Activated naive CD4-positive, alpha-beta T cell treated with anti-CD3 and anti-CD28 coated beads, Interleukin-2, amount 50 U/mL, for 72 hours (primary cell): ENCODE measurements at places on chromosomes 12 and 14. TPM values are rescaled to one million over a fixed set of nuclear protein-coding genes. Genes with fewer than 3 reads are reported as not detected.

ERBB3 gene
- 0.25 TPM for total RNA-seq

CLMN gene
- 6.9 TPM for total RNA-seq

ZFP36L1 gene
- total RNA-seq, result 73.4 TPM

CLEC4C gene
- not detected for total RNA-seq

DNA sequence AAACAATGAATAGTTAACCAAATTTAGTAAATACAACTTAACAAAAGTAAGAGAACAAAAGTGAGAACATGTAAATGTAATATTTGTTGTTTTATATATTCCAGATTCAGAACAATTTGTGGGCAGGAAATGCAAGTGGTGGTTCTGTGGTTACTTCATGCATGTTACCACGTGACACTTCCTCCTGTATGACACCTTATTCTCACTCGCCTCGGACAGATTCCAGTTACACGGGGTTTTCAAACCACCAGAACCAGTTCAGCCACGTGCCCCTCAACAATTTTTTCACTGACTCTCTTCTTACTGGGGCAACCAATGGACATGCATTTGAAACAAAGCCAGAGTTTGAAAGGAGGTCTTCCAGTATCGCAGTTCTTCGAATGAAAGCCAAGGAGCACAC lies 21.0 kb downstream of the ALX1 start:
- DNase-seq, result no peak

DNA sequence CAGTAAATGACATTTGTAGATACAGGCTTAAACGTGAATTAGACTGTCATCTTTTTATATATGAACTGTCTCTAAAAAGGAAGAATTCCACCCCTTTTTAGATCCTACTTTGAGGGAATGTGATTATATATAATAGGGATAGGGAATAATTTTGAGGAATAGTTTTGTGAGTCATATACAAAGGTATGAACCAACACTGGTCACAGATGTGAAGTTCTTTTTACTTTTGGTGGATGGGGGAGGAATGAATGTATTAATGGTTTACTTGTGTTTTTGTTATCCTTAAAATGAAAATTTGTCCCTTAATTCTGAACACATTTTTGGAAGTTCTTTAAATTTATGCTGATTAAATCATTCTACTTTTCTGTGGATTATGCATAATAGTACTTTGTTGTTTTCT lies 30.4 kb downstream of the FRS2 start:
- DNase-seq, result no peak

DLK1 gene
- not detected for total RNA-seq

GRCh38 chr14:42929806-42930480 lies 1323.3 kb downstream of the LRFN5 start:
- DNase-seq, result no peak

IL22 gene
- 8.4 TPM for total RNA-seq

- no peak for DNase-seq
Observed at GRCh38 chr14:91606851-91607250, 96.7 kb upstream of the PPP4R3A start.

DNA sequence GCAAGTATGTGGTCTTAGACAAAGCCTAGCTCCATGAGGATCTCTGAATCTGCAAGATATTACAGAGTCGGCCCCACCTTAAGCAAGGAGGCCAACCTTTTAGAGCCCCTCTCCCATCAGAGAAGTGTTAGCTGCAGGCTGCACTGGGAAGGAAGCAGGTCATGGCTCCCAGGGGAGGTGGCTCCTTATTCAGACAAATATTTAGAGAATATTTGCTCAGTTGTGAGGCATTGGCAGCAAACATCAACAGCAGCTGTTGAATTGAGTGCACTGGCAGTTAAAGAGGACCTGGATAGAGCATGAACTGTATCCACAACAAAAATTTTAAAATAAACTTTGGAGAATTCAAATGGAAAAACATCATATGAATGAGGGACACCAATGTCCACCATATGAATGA lies 44.7 kb downstream of the FSCB start:
- DNase-seq, result no peak

DNA sequence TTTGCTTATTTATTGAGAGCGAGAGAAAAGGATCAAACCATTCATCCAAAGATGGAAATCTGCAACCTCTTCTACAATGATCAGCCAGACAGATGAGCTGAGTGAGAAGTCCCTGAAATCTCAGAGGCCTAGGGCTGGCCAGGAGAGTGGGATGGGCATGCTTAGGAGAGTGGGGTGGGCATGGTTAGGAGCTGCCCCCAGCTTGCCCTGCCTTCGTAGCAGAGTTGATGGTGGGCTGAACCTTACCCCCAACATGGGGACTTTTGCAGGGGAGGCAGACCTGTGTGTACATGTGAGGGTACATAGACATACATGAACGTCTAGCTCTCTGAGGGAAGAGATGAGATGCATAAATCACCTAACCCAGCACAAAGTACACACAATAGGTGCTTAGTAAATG lies 95.7 kb upstream of the ESRRB start:
- no peak for DNase-seq

TRIM9 gene
- total RNA-seq, result 3.1 TPM

DNA sequence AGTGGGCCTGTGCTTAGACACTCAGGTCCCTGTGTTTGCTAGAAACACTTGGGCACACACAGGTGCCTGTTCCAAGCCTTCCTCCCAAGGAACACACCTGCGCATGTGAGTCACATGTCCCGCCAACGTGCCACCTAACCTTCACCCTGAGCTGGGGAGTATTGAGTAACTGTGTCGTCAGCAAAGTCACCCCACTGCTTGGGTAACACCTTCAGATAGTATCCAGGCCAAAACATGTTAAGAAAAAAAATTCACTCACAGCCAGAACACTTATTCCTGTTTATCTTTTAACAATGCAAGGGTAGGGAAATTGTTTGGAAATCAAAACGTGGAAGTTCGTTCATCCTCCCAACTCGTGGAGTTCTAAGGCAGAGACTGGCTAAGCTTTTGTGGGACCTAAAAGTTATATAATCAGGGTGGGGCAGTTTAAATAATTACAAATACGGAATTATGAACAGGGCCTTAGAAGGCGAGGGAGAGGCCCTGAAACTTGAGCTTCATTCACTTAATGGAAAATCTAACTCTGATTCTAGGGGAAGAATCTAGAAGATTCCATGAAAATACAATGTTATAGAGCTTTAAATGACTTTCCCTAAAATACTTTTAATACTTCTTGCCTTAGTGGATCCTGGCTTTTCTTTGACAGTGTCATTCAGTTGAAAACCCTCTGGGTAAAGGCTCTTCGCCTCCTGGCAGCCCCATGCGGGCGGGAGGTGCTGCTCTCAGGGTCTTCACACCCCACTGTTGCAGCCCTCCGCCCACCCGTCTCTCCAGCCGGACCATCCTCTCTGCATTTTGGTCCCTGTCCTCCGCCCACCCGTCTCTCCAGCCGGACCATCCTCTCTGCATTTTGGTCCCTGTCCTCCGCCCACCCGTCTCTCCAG lies 30.3 kb upstream of the ADIPOR2 start:
- DNase-seq, result no peak

GRCh38 chr12:62886796-62887195 lies 48.2 kb downstream of the PPM1H start:
- no peak for DNase-seq

TRPV4 gene
- not detected for total RNA-seq

DNA sequence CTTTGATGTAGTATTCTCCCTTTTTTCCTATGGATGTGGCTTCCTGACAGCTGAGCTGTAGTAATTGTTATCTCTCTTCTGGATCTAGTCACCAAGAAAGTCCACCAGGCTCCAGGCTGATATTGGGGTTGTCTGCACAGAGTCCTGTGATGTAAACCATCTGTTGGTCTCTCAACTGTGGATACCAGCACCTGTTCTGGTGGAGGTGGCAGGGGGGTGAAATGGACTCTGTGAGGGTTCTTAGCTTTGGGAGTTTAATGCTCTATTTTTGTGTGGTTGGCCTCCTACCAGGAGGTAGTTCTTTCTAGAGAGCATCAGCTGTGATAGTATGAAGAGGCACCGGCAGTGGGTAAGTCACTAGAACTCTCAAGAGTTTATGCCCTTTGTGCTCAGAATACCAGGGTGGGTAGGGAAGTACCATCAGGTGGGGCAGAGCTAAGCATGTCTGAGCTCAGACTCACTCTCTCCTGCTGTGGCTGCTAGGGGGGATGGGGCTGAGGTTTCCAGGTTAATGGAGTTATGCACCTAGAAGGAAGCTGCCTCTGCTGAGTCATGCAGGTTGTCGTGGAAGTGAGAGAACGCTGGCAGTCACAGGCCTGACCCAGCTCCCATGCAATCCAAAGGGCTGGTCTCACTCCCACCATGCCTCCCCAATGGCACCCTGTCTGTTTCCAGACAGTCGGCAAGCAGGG lies 3.0 kb upstream of the TAS2R14 start:
- no peak for DNase-seq

- DNase-seq, result no peak
Observed at GRCh38 chr12:45122768-45123380, 72.0 kb upstream of the DBX2 start.

PPP1CC gene
- 343 TPM for total RNA-seq

DNA sequence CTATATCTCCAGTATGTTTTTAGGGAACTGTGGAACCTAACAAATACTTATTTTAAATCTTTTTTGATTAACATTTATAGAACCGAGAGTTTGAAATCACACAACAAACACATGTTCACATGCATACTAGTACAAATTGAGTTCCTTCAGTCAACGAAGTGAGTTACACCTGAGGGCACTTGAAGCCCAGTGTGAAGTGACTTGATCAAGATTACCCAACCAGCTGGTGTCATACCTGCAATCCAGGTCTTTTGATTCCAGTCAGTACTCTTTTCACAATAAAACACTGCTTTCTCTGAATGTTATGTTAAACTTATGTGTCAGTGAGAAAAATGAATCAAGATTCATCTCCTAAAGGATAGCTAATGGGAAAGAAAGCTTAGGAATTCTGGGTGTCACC lies 35.2 kb downstream of the VRK1 start:
- no peak for DNase-seq

TBC1D30 gene
- 0.41 TPM for total RNA-seq

DNA sequence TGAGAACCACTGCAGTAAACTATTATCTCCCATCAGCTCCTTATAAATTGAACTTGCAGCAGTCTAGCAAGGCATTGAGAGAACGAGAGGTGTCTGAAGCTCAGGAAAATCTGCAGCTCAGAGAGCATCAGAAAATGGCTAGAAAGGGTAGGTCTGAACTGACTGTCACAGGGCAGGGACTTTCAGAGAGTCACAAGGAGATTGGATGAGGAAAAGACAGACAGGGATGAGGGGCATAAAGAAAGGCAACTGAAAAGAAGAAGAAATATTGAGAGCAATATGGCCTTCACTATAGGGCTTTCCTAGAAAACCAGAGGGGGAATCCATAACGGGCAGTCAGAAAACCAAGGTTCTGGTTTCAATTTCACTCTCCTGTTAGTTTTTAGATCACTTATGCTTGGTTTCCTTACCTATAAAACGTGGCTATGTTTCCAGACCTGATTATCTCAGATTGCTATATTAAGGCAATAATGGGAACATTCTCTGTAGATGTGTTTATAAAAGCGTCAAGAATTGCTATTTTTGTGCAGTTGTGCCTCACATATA lies 40.9 kb downstream of the PDE6H start:
- no peak for DNase-seq

MAPKAPK5 gene
- 31.8 TPM for total RNA-seq

GRCh38 chr12:11164384-11164783 lies 6.6 kb upstream of the SMIM10L1 start:
- no peak for DNase-seq

FAIM2 gene
- total RNA-seq, result 0.52 TPM

DNA sequence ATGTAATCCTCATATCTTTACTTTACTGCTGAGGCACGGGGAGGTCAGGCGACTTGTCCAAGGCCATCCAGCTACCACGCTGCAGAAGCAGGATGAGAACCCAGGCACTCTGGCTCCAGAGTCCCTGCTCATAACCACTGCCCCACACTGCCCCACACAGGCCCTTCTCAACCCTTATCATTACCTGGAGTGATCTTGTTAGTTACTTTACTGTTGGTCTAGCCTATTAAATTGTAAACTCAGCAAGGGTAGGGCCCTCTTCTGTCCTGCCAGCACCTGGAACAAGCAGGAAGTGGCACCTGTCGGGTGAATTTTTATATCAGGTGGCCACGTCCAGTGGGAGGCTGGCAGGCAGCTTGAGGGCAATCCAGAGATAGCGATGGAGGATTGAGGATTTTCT lies 12.2 kb downstream of the FAIM2 start:
- DNase-seq, result no peak

SLC6A13 gene
- not detected for total RNA-seq

DNA sequence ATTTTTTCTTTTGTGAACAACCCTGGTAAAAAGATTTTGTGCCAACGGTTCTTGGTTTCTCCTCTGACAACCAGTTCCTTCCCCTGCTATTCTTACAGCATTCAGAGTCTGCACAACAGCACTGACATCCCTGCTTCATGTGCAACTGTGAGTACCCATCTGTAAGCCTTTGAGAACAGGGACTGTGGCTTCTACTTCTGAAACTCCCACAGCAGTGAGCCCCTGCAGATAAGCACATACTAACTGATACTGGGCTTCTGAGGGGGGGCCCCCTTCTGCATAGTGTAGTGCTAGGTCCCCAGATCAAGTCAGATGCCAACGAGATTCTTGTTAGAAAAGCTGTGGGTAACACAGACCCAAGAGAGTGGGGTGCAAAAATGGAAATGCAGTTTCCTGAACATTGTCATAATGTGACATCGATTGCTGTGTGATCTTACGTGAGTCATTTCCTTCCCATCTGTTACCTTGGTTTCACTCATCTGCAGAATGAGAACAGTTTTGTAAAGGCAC lies 11.1 kb upstream of the NINJ2 start:
- DNase-seq, result peak; percentile 70

- no peak for DNase-seq
Observed at GRCh38 chr14:100007254-100007653, 58.0 kb upstream of the EVL start.

DNA sequence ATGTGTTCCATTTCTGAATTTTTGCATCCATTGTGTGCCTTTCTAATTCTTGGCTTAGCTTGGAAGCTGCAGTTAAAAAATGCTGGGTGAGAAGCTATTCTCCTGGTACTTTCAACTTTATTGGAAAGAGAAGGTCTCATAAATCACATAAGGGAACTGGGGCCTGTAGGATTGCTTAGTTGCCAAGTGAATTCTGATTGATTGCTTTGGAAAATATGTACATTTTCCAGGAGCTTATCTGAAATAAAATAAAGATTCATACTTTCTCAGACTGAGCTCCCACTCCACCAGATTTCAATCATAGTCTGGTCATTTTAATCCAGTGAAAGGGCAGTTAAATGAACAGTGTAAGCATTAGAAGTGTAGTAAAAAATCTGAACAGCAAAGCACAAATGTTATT lies 50.0 kb upstream of the PRICKLE1 start:
- DNase-seq, result no peak

DNA sequence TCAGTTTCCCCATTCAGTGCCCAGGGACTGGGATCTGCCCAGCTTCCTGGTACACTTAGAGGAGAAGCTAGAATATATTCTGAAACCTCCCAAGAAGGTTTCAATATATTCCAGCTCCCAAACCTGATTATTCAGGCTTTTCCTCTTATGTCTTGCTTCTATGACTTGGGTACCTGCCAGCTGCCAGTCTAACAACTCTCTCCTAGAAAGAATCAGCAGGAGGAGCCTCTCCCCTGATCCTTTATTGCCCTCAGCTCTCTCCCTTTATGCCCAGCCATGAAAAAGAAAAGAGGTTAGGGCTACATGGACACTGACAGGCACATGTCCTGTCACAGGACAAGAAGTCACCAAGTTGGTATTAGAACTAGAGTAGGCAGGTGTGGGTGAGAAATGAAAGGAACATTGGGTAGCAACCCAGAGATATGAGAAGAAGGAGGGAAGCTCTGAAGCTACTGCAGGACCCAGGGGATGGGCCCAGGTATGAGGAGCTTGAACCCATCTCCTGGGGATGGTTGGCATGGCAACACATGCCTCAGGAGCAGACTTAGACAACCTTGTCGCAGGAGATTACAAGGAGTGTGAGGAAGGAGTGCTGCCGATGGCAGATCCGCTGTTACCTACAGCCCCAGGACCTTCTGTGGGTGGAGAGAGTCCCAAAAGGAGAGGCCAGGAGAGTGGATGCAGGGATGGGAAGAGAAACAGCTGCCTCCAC lies 2.0 kb upstream of the CACNB3 start:
- no peak for DNase-seq
